ENCODE measurements at places on chromosomes 13 and 19. TPM values are rescaled to one million over a fixed set of nuclear protein-coding genes. Genes with fewer than 3 reads are reported as not detected.

DNA sequence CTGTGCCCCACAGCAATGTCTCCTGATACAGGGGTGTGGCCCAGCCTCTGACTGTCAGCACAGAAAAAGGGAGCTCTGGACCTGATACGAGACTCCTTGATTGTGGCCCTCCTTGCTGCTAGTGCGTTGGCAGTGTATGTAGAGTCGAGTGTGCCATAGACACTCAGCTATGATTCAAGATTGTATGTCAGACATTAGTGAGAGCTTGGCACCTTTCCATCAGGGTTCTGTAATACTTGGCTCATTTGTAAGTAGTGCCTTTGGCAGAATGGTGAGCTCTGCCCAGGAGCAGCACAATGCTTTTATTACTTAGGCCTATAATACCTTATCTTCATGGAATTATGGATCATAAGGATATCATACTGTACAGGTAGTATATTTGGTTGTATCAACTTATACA lies 83.4 kb downstream of the ATP8A2 start:
- no peak overlapping the region for H3K27ac ChIP-seq
- H3K4me1 ChIP-seq = no peaks in the 10 kb centered on the region
- no peaks in the 10 kb centered on the region for H3K36me3 ChIP-seq
- H3K4me3 ChIP-seq = no peak overlapping the region
- DNase-seq = no peak

GRCh38 chr19:1745589-1746031 lies 7.7 kb upstream of the ONECUT3 start:
- peaks cover 38% of the 10 kb centered on the region for H3K4me1 ChIP-seq
- H3K36me3 ChIP-seq = no peaks in the 10 kb centered on the region
- no peak for DNase-seq
- no peak overlapping the region for H3K27ac ChIP-seq

- H3K27me3 ChIP-seq = no peaks in the 10 kb centered on the region
- no peak overlapping the region for H3K27ac ChIP-seq
- H3K4me1 ChIP-seq = no peaks in the 10 kb centered on the region
- no peaks in the 10 kb centered on the region for H3K36me3 ChIP-seq
- DNase-seq = no peak
Measured at GRCh38 chr13:99823961-99824360, 147.6 kb downstream of the ZIC5 start.

DNA sequence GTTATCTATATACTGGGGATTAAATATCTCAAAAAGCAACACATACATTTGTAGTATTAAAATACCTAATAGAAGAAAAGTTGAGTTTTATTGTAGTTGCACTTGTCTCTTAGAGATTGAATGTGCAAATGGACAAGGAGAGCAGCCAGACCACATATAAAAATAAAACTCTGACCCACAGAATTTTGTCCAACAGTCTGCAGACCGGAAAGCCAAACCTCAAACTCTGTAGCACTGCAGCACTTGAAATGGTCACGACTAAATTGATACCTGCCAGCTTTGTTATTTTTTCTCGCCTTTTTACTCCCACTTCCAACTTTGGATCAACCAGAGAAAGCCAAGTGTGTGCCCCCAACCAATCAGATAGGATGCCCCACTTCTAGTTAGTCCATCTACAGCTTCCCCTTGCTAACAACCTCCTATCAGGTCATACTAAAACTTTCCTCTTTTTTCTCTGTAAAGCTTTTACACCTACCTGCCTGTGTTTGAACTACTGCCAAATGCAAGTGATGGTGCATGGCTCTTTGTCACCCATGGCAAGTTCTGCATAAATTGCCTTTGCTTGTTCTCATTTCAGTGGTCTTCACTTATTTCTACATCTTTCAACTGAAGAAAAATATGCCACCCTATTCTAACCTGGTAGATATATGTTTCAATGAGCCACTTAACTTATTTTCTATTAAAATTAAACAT lies 1250.7 kb upstream of the SPRY2 start:
- H3K27ac ChIP-seq = no peak overlapping the region
- H3K4me3 ChIP-seq = no peak overlapping the region
- no peak for DNase-seq

DNA sequence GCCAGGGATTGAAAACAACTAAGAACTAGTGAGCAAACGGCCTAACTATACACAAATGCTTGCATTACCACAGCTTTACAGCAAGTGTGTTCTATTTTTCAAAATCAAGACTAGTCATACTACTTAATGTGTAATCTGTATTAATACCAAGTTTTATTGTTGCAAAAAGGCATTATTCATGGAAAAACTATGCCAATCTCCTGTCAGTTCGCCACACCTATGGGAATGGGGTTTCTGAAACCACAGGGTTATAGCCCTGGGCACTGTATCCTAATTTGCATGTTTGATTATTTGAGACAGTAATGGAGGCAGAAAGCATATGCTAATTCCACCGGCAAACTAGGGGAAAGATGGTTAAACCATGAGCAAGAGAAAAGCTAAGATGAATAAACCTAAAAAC lies 14.3 kb downstream of the GAS6 start:
- DNase-seq = no peak
- peaks cover 34% of the 10 kb centered on the region for H3K4me1 ChIP-seq
- no peak overlapping the region for H3K27ac ChIP-seq
- no peaks in the 10 kb centered on the region for H3K36me3 ChIP-seq

DNA sequence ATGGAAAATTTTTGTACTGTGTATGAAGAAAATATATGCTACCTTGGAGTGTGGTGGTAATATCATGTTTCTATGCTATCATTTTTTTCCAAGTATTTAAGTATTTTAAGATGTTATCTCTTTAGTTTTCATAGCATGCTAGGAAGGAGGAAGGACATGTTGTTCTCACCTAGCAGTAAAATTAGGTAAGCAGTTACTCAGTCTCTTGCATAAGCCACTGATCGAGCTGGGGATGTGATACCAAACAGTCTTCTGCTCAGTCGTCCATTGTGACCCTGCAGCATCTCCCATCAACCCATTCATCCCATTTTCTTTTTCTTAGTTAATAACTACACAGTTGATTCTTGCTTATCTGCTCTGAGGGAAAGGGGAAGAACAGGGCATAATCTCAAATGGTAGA lies 130.6 kb downstream of the KLF5 start:
- no peaks in the 10 kb centered on the region for H3K36me3 ChIP-seq
- no peak overlapping the region for H3K4me3 ChIP-seq
- no peak for DNase-seq
- H3K27me3 ChIP-seq = no peaks in the 10 kb centered on the region
- no peak overlapping the region for H3K27ac ChIP-seq

DNA sequence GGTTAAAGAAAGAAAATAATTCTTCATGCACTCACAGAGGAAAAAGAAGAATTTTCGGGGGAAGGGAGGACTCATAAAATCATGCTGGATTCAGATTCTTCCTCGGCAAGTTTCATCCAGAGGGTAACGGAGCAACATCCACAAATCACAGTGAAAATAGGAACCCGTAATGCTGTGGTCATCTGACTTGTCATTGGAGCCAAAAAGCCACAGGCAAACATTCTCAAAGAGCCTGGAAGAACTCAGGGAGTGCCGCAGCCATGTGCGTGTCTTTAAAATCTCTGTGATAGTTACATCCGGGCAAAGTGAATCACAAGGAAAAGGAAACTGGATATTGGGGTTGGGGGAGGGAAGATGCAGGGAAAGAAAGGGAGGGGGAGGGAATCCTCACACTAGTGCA lies 33.0 kb upstream of the VSTM2B start:
- H3K27me3 ChIP-seq = peaks cover 3% of the 10 kb centered on the region
- H3K27ac ChIP-seq = no peak overlapping the region
- H3K4me1 ChIP-seq = no peaks in the 10 kb centered on the region
- DNase-seq = no peak
- H3K36me3 ChIP-seq = no peaks in the 10 kb centered on the region

DNA sequence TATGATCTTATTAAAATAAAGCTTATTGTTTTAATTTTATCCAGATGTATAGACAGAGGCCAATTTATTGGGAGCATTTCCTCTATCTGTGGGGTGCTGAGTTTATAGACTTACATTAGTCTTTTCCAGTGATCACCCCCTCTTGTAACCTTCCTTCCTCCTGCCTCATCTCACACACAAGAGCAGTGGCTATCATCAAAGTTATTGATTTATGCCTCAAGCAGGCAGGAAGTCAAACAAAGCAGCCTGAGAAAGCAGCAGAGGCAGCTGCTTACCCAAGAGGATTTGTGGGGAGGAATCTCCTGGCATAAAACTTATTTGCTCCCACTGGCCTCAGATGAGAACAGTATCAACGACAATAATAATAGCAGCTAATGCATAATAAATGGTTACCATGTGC lies 26.3 kb upstream of the DCLK1 start:
- no peaks in the 10 kb centered on the region for H3K36me3 ChIP-seq
- no peaks in the 10 kb centered on the region for H3K4me1 ChIP-seq
- H3K27me3 ChIP-seq = peaks cover 5% of the 10 kb centered on the region
- H3K4me3 ChIP-seq = no peak overlapping the region
- no peak for DNase-seq

DNA sequence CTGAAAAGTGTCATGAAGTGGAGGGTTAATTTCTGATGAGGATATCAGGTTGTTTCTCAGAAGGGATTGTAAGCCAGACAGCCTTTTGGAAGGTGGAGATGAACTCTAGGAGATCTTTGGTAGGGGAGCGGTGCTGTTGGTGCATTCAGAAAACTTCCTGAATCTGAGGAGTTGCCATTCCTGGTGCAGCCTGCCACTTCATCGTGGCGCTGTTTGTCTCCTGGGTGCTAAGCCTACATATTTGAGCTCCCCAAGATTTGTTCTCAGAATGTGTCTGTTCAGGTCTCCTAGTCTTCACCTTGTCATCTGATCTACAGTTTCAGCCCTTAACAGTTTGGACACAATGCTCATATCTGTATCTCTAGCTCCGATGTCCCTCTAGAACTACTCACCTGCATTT lies 285.6 kb downstream of the MTUS2 start:
- no peak for DNase-seq
- no peak overlapping the region for H3K4me3 ChIP-seq
- no peak overlapping the region for H3K27ac ChIP-seq
- H3K27me3 ChIP-seq = no peaks in the 10 kb centered on the region
- H3K36me3 ChIP-seq = no peaks in the 10 kb centered on the region

GRCh38 chr19:4951656-4952055 lies 17.3 kb upstream of the KDM4B start:
- no peaks in the 10 kb centered on the region for H3K36me3 ChIP-seq
- no peak for DNase-seq
- H3K27ac ChIP-seq = no peak overlapping the region

GRCh38 chr13:50401049-50401505 lies 385.8 kb downstream of the KCNRG start:
- no peaks in the 10 kb centered on the region for H3K36me3 ChIP-seq
- H3K27ac ChIP-seq = no peak overlapping the region
- DNase-seq = no peak
- H3K4me3 ChIP-seq = no peak overlapping the region

- no peak overlapping the region for H3K27ac ChIP-seq
- H3K36me3 ChIP-seq = no peaks in the 10 kb centered on the region
- H3K27me3 ChIP-seq = no peaks in the 10 kb centered on the region
Measured at GRCh38 chr19:3821857-3822364, 35.7 kb upstream of the MATK start.

- DNase-seq = no peak
- no peak overlapping the region for H3K27ac ChIP-seq
- H3K4me1 ChIP-seq = peaks cover 43% of the 10 kb centered on the region
- H3K36me3 ChIP-seq = no peaks in the 10 kb centered on the region
- peak overlapping the region; percentile 14 for H3K4me3 ChIP-seq
Measured at GRCh38 chr19:1748115-1748872, 5.0 kb upstream of the ONECUT3 start.

GRCh38 chr19:46744005-46744691 lies 1.7 kb upstream of the FKRP start:
- no peak overlapping the region for H3K27ac ChIP-seq
- H3K4me1 ChIP-seq = peaks cover 53% of the 10 kb centered on the region
- no peak for DNase-seq
- peaks cover 21% of the 10 kb centered on the region for H3K36me3 ChIP-seq
- peak overlapping the region; percentile 78 for H3K4me3 ChIP-seq

DNA sequence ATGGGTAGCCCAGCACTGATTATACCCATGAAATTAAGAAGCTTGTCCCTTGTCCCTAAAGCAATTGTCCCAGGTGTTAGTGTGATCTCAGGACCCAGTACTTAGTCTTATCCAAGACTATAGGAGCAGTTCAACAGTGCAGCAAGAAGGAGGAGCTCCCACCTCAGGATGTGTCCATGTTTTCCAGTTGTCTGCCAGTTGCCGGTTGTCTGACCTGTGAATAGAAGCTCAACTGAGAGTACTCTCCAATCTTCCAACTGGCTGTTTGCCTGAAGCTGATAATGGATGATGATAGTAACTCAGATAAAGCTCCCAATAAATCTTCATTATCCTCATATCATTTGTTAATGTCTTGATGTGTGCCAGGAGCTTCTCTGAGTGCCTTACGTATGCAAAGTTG lies 107.2 kb upstream of the HTR2A start:
- no peak for DNase-seq
- no peaks in the 10 kb centered on the region for H3K27me3 ChIP-seq
- H3K4me3 ChIP-seq = no peak overlapping the region
- no peak overlapping the region for H3K27ac ChIP-seq
- no peaks in the 10 kb centered on the region for H3K4me1 ChIP-seq

- H3K36me3 ChIP-seq = no peaks in the 10 kb centered on the region
- H3K4me1 ChIP-seq = peaks cover 24% of the 10 kb centered on the region
- H3K27ac ChIP-seq = no peak overlapping the region
- H3K4me3 ChIP-seq = no peak overlapping the region
- no peak for DNase-seq
Measured at GRCh38 chr13:27266917-27267316, 3.7 kb upstream of the RASL11A start.

GRCh38 chr19:18223860-18224524 lies 2.2 kb downstream of the PDE4C start:
- H3K4me1 ChIP-seq = peaks cover 29% of the 10 kb centered on the region
- H3K27me3 ChIP-seq = peaks cover 53% of the 10 kb centered on the region
- H3K4me3 ChIP-seq = peak overlapping the region; percentile 40
- no peak overlapping the region for H3K27ac ChIP-seq
- no peaks in the 10 kb centered on the region for H3K36me3 ChIP-seq

GRCh38 chr19:1082165-1082927 lies 12.8 kb downstream of the POLR2E start:
- H3K27ac ChIP-seq = peak overlapping the region; percentile 34
- peak; percentile 95 for DNase-seq
- no peak overlapping the region for H3K4me3 ChIP-seq
- H3K27me3 ChIP-seq = no peaks in the 10 kb centered on the region

GRCh38 chr13:105207572-105208293 lies 1327.7 kb downstream of the EFNB2 start:
- H3K27ac ChIP-seq = no peak overlapping the region
- H3K27me3 ChIP-seq = no peaks in the 10 kb centered on the region
- no peaks in the 10 kb centered on the region for H3K4me1 ChIP-seq
- DNase-seq = no peak
- no peaks in the 10 kb centered on the region for H3K36me3 ChIP-seq

NOVA2 gene
- not detected for total RNA-seq

ATP4A gene
- not detected for total RNA-seq

C19orf81 gene
- not detected for total RNA-seq

ZNF566 gene
- total RNA-seq = 6.3 TPM

TNFSF13B gene
- 1.6 TPM for total RNA-seq

NEK5 gene
- 0.08 TPM for total RNA-seq

PLPP2 gene
- total RNA-seq = 0.64 TPM

JUND gene
- 1,827 TPM for total RNA-seq

SPACA4 gene
- not detected for total RNA-seq

THSD8 gene
- not detected for total RNA-seq

POU2F2 gene
- total RNA-seq = 18.6 TPM

MYBPC2 gene
- 0.08 TPM for total RNA-seq

AMER2 gene
- total RNA-seq = not detected

GNG8 gene
- not detected for total RNA-seq

TEX101 gene
- total RNA-seq = not detected

Data from CD4-positive, alpha-beta T cell (primary cell).